Effector CD8-positive, alpha-beta T cell (primary cell): ENCODE measurements at places on chromosomes 6 and 20.

GRCh38 chr6:117494694-117495318, 12.3 kb downstream of the DCBLD1 start:
- no peak for DNase-seq

GRCh38 chr6:49530141-49530776, 20.2 kb upstream of the C6orf141 start:
- DNase-seq = no peak

GRCh38 chr6:33298773-33299236, at the start of gene RGL2:
Gene RGL2, minus strand, starts transcription at chr6:33298942. Its CDS starts 332 bp downstream, at chr6:33298610.
- peak; percentile 49 for DNase-seq

- no peak for DNase-seq
Observed at GRCh38 chr20:16005915-16006493, 567.2 kb downstream of the KIF16B start.

GRCh38 chr6:10460096-10460495, 45.2 kb upstream of the TFAP2A start:
- DNase-seq = no peak

DNA sequence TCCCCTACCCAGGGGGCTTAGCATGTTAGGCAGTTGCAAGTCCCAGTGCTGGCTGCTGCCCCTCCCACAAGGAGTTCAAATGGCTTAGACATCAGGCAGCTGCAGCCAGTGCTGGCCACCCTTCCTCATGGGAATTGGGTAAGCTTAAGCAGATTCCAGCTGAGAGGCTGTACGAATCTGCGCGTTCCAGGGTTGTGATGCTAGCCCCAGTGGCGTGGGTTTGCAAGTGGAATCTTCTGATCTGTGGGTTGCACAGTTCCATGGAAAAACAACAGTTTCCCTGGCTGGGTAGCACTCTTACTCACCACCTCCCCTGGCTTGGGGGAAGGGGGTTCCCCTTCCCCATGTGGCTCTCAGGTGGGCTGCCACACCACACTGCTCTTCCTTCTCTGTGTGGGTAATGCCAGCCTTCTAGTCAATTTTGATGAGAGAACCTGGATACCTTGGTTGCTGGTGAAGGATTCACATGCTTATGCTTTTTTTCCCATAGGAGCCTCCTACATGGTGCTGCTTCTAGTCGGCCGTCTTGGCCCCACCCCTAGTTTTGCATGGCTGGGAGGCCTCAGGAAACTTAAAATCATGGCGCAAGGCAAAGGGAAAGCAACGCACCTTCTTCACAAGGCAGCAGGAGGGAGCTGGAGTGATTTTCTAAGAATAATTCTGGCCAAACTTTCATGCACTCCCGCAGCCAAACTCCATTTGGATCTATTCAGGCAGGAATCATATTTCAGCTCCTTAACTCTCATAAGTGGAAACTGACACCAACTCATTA, 13.0 kb downstream of the DYNLT2 start:
- no peak for DNase-seq

GRCh38 chr6:57173886-57174510, 1.9 kb downstream of the BAG2 start:
- DNase-seq = no peak

GRCh38 chr20:16287776-16288175, 285.5 kb downstream of the KIF16B start:
- no peak for DNase-seq

GRCh38 chr6:106460481-106460880, 100.0 kb downstream of the CRYBG1 start:
- DNase-seq = no peak

DNA sequence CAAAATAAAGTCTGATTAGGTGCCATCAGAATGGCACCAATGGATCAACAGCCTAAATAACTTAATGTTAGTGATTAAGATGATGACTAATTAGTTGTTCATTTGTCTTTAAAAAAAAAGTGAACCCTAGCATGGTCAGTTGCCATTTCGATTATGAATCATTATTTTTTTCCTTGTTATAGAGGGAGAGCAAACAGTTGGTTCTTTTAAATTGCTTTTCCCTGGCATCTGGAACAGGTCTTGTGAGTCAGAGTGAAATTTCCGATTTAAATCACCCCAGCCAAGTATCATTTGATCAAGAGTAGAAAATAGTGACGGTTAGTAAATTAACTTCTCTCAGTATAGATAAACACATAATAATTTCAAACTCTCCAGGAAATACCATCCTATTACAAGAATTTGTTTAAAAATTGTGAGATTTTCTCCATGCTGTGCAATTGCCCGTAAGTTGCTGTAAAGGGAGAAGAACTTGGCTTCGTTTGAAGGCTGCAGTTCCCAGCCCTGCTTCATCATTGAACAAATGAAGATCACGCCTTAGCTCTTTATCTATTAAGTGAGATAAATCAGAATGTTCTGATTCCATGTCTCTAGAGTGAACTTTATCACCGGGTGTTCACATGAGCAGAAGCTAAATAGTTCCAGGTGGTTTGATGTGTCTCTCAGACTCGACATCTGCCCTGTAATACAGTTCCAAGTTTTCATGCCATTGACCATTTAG, 741.3 kb downstream of the DOK5 start:
- DNase-seq = no peak

DNA sequence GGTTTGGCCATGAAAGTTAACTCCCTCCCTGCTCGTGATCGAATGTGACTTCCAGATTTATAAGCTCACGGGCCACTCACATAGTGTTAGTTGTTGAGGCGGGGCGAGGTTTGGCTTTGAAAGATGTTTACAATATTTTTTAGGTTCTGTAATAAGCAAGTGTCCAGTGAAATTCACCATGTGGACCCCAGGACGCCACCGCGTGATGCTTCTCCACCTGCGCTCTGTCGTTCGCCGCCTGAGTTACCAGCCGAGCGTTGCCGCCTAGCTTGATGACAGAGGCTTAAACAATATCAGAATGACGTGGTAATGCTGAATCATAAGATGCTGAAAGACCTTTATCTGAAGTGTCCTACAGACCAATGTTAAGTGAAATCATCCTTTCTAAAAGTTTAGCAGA, 241.0 kb downstream of the MYLK4 start:
- no peak for DNase-seq

DNA sequence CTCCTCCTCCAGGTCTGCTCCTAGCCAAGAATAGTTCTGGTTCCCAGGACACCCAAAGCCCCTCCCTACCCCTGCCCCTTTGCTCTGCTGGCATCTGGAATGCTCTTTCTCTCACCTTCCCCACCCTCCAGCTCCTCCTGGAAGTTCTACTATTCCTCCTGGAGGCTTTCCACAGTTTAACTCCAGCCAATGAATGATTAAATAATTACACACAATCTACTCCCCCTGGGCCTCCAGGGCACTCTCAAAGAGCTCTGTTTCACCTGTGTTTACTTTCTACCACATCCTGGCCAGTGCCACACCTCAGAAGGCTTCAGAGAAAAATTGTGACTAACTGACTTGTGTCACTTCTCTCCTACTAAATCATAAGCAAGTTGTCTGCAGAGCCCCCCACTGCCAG, 36.2 kb downstream of the GCM1 start:
- DNase-seq = no peak

DNA sequence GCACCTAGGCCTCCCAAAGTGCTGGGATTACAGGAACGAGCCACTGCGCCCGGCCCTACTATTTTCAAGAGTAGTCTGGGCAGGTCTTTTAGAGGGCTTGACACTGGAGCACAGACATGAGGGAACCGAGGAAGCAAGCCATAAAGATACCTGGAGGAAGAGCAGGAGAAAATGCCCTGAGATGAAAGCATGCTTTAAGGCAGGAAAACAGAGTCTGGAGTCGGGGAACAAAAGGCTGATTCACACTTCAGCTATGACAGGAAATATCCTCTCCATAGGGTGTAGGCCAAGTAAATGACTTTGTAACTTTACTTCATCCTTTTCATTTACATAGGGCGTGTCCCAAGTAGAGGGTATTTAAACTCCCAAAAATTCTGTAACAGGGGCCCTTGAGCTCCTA, 4.3 kb upstream of the SERINC3 start:
- DNase-seq = no peak

DNA sequence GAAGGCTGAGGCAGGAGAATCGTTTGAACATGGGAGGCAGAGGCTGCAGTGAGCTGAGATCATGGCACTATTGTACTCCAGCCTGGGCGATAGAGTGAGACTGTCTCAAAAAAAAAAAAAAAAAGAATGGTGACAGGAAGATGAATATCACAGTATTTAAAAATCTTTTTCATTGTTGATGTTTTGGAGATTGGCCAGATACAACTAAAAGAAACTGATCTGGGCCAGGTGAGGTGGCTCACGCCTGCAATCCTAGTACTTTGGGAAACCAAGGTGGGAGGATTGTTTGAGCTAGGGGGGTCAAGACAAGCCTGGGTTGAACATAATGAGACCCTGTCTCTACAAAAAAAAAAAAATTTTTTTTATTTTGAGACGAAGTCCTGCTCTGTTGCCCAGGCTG, 52.1 kb downstream of the TRAF3IP2 start:
- no peak for DNase-seq

DNA sequence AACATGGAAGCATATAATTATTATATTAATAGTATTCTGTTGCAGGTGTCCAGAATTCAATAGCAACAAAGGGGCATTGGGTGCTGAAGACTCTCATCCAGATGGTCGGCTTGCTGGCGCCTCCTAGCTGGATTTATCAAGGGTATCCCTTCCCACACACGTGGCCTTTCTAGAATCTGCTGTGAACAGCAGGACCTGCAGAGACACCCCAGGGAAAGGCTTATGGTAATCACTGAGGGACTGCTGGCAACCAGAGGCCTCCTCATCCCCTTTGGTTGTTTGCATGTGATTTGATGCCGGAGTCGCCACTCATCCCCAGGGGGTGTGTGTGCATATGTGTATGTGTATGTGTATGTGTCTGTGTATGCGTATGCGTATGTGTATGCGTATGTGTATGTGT, 20.6 kb downstream of the ZFP64 start:
- no peak for DNase-seq

DNA sequence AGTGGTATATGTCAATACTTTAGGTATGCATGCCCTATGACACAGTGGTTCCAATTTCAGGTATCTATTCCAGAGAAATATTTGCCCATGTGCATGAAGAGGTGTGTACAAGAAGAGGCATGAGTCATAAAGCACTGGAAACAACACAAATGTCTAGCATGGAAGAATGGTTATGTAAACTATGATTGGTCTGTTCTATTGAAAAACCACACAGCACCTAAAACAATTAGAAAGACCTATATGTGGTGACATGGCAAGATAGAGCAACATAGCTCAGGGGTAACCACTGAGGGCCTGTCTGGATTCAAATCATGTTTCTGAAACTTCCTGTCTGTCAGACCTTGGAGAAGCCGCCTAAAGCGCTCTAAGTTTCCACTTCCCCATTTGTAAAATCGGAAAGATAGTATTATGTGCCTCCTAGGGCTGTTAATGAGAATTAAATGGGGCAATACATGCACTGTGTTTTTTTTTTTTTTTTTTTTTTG, 76.0 kb upstream of the SHLD1 start:
- DNase-seq = no peak

- no peak for DNase-seq
Observed at GRCh38 chr6:20415712-20416454, 14.2 kb downstream of the E2F3 start.

DNA sequence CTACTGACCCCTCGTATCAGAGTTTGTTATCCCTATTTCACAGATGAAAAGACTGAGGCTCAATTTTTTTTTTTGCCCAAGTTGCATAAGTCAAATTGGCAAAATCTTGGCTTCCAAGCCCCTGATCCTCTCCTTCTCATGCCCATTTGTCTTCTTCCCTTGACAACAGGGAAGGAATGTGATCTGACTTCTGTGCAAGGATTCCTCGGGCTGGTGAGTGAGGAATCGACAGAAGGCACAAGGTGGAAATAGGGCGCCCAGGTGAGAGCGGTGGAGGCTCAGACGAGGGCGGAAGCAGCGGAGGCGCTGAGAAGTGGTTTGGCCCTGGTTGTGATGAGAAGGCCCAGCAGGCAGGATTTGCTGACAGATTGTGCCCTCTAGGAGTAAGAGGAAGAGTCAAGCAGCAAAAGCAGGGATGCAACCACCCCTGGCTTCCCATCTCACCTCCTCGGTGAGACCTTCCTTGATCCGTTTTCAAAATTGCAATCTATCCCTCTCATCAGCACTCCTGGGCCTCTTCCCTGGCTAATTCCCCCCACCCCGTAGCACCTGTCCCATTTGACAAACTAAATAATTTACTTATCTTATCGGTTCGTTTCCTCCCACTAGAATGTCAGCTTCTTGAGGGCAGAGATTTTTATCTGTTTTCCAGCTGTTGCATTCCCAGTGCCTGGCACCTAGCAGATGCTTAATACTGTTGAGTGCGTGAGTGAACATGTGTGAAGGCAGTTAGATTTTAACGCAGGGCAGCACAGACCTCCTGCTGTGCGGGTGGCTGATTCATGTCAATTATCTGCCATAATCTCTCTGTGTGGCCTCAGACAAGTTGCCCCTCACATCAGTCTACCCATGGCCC, 3.7 kb upstream of the SIRPA start:
- DNase-seq = no peak

DNA sequence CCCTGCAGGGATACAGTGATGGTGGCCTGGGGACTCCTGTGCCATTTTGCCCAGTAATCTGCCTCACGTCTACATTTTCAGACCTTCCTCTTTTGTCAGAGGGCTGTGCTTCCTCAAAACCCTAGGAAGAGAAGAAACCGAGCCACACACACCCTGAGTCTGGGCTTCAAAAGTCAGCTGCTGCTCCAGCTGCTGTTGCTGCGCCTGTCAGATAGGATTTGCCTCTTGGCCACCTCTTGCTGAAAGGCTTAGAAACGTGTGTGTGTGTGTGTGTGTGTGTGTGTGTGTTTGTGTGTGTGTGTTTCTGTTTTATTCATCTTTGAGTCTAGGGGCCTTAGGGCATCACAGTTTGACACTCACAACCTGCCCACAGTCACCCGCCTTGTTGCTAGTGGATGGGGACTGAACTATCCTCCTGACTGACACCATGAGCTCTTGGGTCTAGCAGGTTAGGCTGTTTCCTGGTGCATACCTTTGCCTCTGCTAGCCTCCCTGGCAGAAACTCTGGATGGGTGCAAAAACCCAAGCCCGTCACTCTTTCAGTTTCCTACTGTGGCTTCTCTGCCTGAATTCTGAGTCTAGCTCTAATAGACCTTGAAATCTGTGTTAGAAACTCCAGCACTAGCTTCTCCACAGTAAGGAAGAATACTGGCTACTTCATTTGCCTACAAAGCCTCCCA, 94.9 kb upstream of the CEP85L start:
- DNase-seq = no peak
